Muscle of leg (tissue), 16 donors: ENCODE measurements at places on chromosomes 1 and 21. TPM values are rescaled to one million over a fixed set of nuclear protein-coding genes. Genes with fewer than 3 reads are reported as not detected.

DNA sequence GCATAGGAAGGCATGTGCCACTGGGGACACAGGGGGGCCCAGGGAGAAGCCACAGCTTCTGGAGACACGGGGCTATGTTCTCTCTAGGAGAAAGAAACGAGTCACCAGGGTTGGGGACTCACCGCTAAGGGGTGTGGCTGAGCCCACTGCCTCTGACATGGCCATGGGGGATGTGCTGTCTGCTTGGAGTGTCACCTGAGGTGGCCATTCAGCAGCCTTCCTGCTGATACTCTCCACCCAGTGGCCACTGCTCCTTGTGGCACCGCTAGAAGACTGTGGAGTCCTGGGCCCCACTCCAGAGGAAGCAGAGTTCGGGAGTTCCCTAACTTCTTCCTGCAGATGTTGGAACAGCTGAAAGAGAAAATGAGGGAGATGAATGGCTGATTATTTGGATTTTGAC, 91.2 kb upstream of the SLC45A1 start:
- H3K4me1 ChIP-seq, result no peaks in the 10 kb centered on the region
- no peaks in the 10 kb centered on the region for H3K27me3 ChIP-seq
- H3K4me3 ChIP-seq, result no peak overlapping the region
- no peak overlapping the region for H3K27ac ChIP-seq

DNA sequence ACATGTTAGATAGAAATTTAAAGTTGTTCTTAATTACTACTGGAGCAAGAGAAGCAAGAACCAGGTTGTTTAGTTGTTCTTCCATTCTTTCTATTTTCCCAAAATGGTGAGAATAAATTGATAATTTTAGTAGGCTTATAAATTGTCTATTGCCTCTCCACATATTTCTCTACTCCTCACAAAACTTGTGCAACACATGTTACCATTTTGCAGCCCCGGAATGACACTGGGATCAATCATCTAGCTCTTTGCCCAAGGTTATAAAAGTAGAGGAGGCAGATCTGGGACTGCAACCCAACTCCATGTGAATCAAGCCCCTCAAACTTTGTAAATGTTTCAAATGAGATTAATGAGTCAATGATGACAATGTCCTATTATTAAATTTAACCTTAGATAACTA, 34.9 kb downstream of the PRMT6 start:
- no peak for DNase-seq
- H3K27ac ChIP-seq, result no peak overlapping the region
- no peak overlapping the region for H3K4me3 ChIP-seq
- no peaks in the 10 kb centered on the region for H3K27me3 ChIP-seq
- no peaks in the 10 kb centered on the region for H3K4me1 ChIP-seq

DNA sequence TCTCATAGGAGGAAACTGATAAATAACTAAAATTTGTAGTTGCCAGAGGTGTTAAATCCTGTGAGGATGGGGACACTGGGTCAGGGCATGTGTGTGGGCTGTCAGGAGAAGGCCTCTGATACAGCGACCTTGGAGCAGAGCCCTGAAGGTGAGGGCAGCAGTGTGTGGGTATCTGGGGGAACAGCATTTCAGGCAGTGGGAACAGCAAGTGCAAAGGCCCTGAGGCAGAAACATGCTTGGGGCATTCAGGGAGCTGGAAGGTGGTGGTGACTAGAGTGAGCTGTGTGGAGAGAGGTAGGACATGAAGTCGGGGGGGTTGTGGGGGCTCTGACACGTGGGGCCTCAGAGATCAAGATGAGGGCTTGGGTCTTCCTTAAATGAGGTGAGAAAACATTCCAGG, 30.7 kb downstream of the ARHGEF10L start:
- H3K4me1 ChIP-seq, result peaks cover 78% of the 10 kb centered on the region
- no peaks in the 10 kb centered on the region for H3K27me3 ChIP-seq
- no peak overlapping the region for H3K4me3 ChIP-seq
- no peaks in the 10 kb centered on the region for H3K36me3 ChIP-seq

DNA sequence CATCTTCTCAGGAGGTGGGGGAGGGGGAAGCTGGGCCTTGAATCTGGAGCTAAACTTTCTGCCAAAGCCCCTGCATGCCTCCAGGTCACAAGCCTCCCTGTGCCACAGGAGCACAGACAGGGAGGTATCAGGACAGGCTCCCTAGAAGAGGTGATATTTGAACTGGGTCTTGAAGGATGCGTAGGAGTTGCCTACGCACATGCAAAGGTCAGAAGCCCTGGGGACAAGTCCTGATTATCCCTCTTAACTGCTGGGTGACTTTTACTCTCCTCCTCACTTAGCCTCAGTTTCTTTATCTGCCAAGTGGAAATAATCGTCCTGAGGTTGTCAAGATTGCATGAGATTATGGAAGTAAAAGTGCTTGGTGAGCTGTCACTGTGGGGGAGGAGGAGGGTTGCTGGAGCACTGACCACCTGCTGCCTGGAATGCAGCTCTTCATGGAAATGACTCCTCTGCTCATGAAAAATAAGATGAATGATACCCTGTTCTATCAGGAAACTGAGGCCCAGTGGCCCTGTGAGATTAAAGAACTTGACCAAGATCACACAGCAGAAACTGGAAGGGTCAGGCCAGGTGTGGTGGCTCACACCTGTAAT, 50.6 kb upstream of the LAPTM5 start:
- peaks cover 19% of the 10 kb centered on the region for H3K27me3 ChIP-seq
- H3K4me3 ChIP-seq, result no peak overlapping the region
- no peak for DNase-seq
- peaks cover 19% of the 10 kb centered on the region for H3K4me1 ChIP-seq
- no peak overlapping the region for H3K27ac ChIP-seq
- H3K36me3 ChIP-seq, result no peaks in the 10 kb centered on the region

DNA sequence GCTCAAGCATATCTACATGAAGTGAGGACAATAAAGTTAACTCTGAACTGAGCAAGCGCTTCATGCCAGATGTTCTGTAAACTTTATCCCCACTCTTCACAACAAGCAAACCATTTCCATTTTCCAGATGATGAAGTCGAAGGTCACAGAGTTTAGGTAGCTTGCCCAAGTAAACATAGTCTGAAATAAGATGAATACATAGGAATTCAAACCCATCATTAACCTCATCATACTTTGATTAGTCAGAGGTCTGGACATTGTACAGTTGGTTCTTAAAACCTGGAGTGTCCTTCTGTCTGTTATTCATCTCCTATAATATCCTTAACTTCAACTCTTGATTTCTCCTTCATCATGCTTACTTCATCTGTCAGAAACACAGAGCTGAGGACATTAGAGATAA, 180.3 kb upstream of the C8B start:
- no peaks in the 10 kb centered on the region for H3K36me3 ChIP-seq
- H3K4me3 ChIP-seq, result no peak overlapping the region
- DNase-seq, result no peak

GRCh38 chr1:21874328-21874727, 62.3 kb downstream of the LDLRAD2 start:
- H3K4me3 ChIP-seq, result no peak overlapping the region
- H3K27ac ChIP-seq, result no peak overlapping the region
- peaks cover 93% of the 10 kb centered on the region for H3K36me3 ChIP-seq
- no peak for DNase-seq
- no peaks in the 10 kb centered on the region for H3K27me3 ChIP-seq
- H3K4me1 ChIP-seq, result peaks cover 20% of the 10 kb centered on the region

Gene RPE65
- 0.04 TPM for total RNA-seq

GRCh38 chr1:91585982-91586381, 85.3 kb downstream of the CDC7 start:
- peaks cover 5% of the 10 kb centered on the region for H3K27me3 ChIP-seq
- DNase-seq, result no peak

DNA sequence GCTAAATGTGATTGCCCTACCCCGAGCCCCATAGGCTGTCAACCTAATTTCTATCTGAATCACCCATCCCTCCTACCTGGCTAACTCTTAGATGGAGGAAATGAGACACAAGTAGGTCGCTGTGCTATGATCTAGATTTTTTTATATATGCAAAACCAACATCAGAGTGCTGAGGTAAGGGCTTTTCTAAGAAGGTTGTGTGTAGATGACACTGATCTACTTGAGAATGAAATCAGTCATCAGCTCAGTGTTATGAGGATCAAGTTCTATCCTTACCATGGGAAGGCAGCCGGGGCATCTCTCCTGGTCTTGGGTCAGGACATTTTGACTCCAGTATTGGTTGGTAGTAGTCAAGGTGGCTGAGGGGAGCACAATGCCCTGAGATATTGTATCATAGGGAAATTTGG, 23.6 kb downstream of the SLAMF1 start:
- no peaks in the 10 kb centered on the region for H3K4me1 ChIP-seq
- H3K27ac ChIP-seq, result no peak overlapping the region
- H3K36me3 ChIP-seq, result no peaks in the 10 kb centered on the region
- no peak for DNase-seq
- no peaks in the 10 kb centered on the region for H3K27me3 ChIP-seq

- H3K27me3 ChIP-seq, result no peaks in the 10 kb centered on the region
- peak; percentile 97 for DNase-seq
- H3K4me1 ChIP-seq, result peaks cover 27% of the 10 kb centered on the region
- peaks cover 16% of the 10 kb centered on the region for H3K36me3 ChIP-seq
Measured at GRCh38 chr1:10253755-10254154, 43.4 kb downstream of the KIF1B start.

GRCh38 chr1:99004861-99005442, at the start of gene PLPPR5:
Gene PLPPR5, minus strand, starts transcription at chr1:99004861. Its CDS starts 190 bp downstream, at chr1:99004671.
- peaks cover 29% of the 10 kb centered on the region for H3K27me3 ChIP-seq
- H3K4me3 ChIP-seq, result peak within 1 kb of the TSS; percentile 42
- no peak within 1 kb of the TSS for H3K27ac ChIP-seq
- no peaks in the 10 kb centered on the region for H3K36me3 ChIP-seq
- H3K4me1 ChIP-seq, result peaks cover 9% of the 10 kb centered on the region

DNA sequence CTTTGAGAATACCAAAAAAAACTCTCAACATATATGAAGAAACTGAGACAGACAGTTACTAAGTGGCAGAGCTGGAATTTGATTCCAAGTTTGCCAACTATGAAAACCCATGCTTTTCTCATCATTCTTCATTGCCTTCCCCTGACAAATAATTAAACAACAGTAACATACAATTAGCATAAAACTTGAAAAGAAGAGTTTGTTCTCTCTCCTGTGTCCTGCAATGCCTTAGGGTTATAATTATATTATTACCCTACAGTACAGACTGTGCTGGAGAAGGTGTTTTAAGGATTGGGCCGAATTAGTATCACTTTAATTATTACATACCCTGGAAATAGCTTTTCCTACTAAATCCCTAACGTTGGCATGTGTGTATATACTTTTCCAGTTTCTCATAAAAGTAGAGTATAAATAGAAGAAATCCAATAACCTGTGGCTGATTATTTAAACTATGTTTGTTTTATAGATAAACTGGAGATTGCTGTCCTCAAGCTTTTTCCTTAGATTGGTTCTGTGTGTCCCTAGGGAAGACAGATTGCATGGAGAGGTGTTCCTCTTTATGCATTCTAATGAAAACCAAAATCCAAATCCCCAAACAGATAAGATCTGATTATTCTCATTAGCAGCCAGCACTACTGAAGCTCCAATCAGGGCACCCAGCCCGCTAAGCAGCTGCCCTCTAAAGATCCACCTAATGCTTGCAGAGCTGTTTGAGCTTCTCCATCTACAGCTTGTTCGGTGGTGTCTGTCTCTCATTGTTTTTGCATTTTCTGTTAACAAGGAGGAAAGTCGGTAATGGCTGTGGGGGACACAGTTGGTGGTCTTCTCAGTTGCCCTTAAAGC, 156.3 kb downstream of the TM2D1 start:
- no peaks in the 10 kb centered on the region for H3K4me1 ChIP-seq
- no peaks in the 10 kb centered on the region for H3K36me3 ChIP-seq
- H3K4me3 ChIP-seq, result no peak overlapping the region

- no peaks in the 10 kb centered on the region for H3K36me3 ChIP-seq
- H3K27ac ChIP-seq, result peak overlapping the region; percentile 79
- H3K4me1 ChIP-seq, result peaks cover 27% of the 10 kb centered on the region
Measured at GRCh38 chr1:232555494-232556210, 74.3 kb downstream of the SIPA1L2 start.

- H3K27ac ChIP-seq, result no peak overlapping the region
- no peaks in the 10 kb centered on the region for H3K36me3 ChIP-seq
- H3K4me3 ChIP-seq, result no peak overlapping the region
- no peaks in the 10 kb centered on the region for H3K4me1 ChIP-seq
- H3K27me3 ChIP-seq, result no peaks in the 10 kb centered on the region
Measured at GRCh38 chr1:182833271-182833670, 5.9 kb upstream of the DHX9 start.

Gene S100A4
- 238 TPM for total RNA-seq

DNA sequence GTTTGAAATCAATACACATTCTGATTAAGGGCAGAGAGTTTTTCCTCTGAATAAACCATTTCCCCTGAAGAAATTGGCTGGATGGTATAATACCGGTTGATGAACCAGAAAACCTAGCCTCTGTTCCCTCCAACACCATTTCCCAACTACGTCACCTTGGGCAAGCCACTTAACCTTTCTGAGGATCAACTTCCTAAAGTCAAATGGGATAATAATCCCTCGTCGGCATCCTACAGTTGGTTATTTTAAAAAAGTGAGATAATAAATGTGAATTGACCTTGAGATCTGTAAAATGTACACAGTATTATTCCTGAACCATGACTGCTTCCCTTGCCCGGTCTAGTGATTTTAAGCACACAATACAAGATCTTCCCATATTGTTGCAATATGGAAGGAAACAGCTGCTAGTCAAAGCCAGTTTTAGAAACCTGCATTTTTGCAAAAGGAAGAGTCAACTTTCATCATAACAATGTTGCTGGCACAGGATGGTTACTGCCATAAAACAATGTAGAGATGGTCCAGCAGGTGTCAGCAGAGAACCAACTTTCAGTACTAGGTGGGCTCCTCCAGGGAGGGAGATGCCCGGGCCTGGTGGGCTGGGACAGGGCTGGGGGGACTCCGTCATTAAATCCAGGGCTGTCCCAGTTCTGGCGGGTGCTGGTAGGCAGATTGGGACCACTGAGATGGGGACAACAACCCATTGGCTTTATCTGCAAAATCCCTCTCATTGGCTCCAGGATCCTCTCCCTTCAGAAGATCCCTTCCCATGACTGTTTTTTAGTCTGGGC, 5.2 kb upstream of the HLX start:
- H3K4me1 ChIP-seq, result peaks cover 35% of the 10 kb centered on the region
- no peaks in the 10 kb centered on the region for H3K36me3 ChIP-seq
- peak; percentile 87 for DNase-seq
- H3K4me3 ChIP-seq, result no peak overlapping the region

DNA sequence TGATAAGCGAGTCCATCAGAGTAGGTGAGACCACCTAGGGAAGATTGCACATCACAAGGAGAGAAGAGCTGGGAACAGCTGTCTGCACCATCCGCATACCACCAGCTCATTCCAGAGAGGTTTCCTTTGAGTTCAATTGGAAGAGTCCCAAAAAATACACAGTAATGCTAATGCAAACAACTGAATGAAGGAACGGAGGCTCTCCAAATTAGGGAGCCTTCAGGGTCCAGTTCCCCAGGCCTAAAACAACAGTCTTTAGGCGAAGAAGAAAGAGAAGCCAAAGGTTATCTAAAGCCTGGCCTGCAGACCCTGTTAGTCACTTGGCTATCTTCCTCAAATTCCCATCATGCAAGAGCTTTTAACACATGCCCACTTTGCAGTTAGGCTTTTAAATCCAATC, 246.4 kb downstream of the PBX1 start:
- H3K4me1 ChIP-seq, result peaks cover 12% of the 10 kb centered on the region
- H3K27ac ChIP-seq, result no peak overlapping the region
- no peak for DNase-seq

Gene CHD5
- total RNA-seq, result 0.09 TPM

DNA sequence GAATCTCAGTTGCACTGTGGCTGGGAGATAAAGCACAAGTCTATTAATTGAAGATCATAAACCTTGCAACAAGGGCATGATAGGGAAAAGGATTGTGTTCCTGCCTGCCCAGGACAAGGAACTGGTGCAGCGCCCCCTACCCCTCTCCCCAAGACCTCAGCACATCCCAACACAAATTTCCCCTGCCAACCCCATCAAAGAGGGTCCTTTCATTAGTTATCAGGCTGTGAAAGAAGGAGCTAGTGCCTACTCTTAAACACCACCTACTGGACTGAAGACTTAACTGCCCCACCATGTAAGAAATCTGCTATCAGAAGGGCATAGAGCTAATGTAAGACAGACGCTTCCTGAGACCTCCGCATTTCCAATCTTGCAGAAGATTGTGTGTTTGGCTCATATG, 372.6 kb downstream of the AGBL4 start:
- H3K27me3 ChIP-seq, result no peaks in the 10 kb centered on the region
- no peak overlapping the region for H3K27ac ChIP-seq
- no peaks in the 10 kb centered on the region for H3K4me1 ChIP-seq
